Umbilical cord (tissue), 2 donors: ENCODE measurements at places on chromosomes 1 and 21. TPM values are rescaled to one million over a fixed set of nuclear protein-coding genes. Genes with fewer than 3 reads are reported as not detected.

- no peak for DNase-seq
Measured at GRCh38 chr1:5947071-5947821, 45.0 kb downstream of the NPHP4 start.

GRCh38 chr1:216805953-216806352 is 82.7 kb upstream of the ESRRG start:
- DNase-seq: no peak

GRCh38 chr1:181704546-181704945 is 221.2 kb downstream of the CACNA1E start:
- DNase-seq: no peak

DNA sequence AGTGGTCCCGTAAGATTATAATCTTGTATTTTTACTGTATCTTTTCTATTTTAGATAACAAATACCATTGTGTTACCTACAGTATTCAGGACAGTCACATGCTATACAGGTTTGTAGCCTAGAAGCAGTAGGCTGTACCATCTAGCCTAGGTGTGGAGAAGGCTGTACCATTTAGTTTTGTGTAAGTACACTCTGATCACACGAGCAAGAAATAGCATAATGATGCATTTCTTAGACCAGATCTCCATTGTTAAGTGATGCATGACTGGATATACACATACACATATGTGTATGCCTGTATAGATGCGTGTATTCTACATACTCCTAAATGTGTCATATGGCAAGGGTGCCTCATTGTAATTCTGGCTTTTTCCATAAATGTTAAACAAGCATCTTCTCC is 33.9 kb downstream of the GALNT2 start:
- no peak for DNase-seq

Gene C1orf52
- total RNA-seq: 22.9 TPM

Gene OR10X1
- total RNA-seq: 5.1 TPM

Gene ARMH1
- not detected for total RNA-seq
